Stimulated activated CD4-positive, alpha-beta T cell treated with anti-CD3 and anti-CD28 coated beads, TNF-alpha, amount 100 ng/mL, for 4 hours (primary cell): ENCODE measurements at places on chromosomes 1 and 21.
A peak's percentile ranks its signal among the peaks of the same experiment; 100 is the strongest.

- no peak for DNase-seq
Measured at GRCh38 chr1:230867101-230867902, 1.0 kb downstream of the C1orf198 start.

GRCh38 chr1:9780554-9781110, 43.1 kb downstream of the CLSTN1 start:
- DNase-seq: no peak

GRCh38 chr1:81671038-81671437, 129.7 kb upstream of the ADGRL2 start:
- DNase-seq: no peak

GRCh38 chr1:248862998-248863881, 4.4 kb upstream of the ZNF692 start:
- peak; percentile 66 for DNase-seq

- DNase-seq: peak; percentile 14
Measured at GRCh38 chr1:7705048-7705907, 65.8 kb upstream of the VAMP3 start.

DNA sequence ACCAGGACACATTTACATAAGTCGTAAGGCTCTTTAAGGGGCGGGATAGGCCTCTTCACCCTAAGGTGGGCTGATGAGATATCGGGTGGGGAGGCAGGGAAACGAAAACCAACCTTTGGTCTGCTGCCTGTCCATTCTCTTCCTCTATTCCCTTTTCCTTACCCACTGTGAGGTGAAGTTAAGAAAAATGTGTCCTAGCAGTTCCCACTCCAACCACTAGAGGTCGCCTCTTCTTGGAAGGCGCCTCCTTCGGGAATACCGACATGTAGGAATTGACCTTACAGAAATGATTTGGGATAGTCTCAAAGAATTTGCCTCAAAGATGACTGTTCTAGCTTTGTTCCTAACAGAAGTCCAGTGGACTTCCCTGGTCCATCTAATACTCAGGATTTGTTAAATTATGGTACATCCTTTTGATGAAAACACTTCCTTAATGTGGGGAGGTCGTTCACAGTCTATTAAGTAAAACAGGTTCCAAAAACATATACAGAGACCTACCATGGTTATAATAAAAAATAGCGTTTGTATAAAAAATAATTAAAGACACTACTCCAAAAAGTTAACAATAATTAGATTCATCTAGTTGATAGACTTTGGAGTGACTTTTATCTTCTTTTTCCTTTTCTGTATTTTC, 14.1 kb downstream of the AZIN2 start:
- DNase-seq: no peak

- no peak for DNase-seq
Measured at GRCh38 chr1:193794239-193794638, 607.8 kb upstream of the B3GALT2 start.

DNA sequence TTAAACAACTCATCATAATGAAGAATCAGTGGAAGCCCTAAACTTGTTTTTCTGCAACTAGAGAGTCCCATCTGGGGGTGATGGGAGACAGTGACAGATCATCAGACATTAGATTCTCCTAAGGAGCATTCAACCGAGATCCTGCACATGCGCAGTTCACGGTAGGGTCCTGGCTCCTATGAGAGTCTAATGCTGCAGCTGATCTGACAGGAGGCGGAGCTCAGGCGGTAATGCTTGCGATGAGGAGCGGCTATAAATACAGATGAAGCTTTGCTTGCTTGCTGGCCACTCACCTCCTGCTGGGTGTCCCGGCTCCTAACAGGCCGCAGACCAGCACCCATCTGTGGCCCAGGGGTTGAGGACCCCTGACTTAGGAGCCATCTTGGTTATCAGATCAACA, 247.2 kb downstream of the FMN2 start:
- no peak for DNase-seq

DNA sequence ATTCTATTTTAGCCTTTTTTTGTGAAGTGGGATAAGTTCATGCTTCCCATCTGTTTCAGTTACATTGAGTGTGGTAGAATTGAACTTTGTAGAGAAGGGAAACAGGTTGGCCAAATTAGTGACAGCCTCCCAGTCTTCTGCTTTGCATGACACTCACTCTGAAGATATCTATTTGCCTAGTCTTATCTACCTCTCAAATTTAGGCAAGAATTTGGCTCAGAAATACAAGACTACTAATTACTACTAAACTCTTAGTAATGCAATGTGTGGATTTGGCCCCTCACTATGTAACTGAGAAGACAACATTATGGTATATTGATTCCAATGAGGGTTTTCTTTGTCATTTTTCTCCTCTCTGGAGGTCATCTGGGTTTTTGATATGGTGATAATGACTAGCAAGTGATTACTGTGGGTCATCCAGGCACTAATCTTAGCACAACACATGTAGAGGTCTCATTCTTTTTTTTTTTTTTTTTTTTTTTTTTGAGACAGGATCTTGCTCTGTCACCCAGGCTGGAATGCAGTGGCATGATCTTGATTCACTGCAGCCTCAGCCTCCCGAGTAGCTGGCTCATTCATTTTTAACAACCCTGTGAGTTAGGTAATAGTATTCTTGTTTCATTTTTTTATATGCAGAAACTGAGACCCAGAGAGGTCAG, 6.3 kb downstream of the FAM20B start:
- DNase-seq: no peak

DNA sequence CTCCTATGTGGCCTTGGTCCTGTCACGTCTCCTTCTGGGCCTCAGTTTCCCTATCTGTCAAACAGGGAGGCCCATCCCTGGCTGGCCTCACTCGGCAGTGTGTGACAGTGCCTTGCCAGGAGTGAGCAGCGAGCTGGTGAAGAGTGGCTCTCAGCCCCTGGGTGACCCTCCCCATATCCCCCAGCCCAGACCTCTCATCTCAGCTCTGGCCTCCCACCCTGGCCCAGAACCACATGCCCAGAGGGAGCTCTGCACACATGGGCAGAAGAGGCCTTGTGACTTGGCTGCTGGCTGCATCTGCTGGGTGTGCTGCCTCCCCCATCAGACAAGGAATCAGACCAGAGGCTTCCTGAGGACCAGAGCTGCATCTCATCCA, 19.5 kb upstream of the PADI1 start:
- no peak for DNase-seq

GRCh38 chr21:42836767-42837301, 42.5 kb downstream of the WDR4 start:
- no peak for DNase-seq

DNA sequence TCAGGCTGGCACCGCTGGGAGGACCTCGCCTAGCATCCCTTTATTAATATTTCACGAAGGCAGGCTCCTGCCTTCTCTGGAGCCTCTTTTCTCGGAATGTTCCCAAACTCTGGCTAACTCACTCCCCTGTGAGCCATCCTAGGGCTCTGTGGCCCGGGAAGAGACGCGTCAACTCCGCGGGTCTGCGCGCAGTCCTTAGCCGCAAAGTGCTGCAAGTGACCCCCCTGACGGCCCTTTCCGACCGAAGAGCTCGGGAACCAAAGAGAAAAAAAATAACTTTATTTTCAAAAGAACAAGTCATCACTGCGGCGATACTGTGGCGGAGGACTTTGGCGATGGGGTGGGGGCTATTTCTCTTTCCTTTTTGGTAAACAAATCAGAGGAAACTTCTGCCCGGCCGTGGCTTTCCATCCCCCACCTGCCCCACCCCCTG, 14.6 kb downstream of the NR5A2 start:
- DNase-seq: no peak

DNA sequence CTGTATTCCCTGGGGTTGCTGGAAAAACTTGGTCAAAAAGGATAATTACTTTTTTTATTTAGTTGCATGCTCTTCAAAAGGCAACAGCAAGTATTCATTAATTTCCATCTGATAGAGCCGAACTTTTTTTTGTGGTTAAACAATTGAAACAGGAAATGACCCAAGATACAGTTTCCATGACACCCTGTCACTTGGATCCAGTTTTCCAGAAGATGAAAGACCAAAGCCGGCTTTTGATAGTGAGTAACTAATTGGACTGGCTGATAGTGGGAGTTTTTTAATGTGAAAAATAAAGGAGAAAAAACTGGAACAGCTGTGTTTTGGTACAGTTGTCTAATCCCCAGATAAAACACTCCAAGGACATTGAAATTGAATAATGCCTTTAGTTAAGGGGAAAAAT, 33.0 kb downstream of the CACHD1 start:
- DNase-seq: no peak

DNA sequence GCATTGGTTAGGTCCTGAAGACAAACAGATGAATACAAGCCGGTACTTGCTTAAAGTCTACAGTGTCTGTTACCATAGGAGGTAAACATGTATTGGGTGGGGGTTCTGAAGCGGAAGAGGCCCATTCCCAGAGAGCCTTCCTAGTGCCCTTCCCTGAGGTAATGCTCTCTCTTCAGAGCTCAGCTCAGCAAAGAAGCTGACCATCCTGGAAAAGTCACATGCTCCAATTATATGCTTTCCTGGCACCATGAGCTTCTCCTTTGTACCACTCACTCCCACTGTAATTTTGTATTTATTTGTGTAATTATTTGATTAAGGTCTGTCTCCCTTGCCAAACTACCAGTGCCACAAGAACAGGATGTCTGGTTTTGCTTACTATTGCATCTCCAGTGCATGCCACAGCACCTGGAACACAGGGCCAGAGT, 42.0 kb downstream of the RAB3B start:
- DNase-seq: no peak

- DNase-seq: no peak
Measured at GRCh38 chr1:80534606-80535360, 1266.0 kb upstream of the ADGRL2 start.

GRCh38 chr1:53655931-53656746, 82.8 kb downstream of the GLIS1 start:
- no peak for DNase-seq

GRCh38 chr1:244050014-244050834, 859 bp upstream of the ZBTB18 start:
- DNase-seq: no peak

DNA sequence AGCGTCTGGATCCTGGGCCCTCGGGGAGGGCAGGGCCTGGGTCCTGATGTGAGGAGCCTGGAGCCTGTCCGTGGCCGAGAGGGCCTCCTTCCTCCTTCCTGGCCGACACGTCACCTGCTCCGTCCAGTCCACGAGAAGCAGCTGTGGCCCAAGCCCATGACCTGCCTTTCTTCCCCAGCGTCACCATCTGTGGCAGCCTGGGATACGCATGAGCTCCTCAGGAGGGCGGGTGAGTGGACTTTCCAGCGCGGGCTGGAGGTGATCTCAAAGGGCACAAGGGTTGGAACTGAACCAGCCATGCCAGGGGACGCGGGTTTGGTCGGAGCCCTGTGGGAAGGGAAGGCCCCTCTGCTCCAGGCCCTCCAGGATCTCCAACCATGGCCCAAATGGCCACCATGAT, 90.4 kb downstream of the DHRS3 start:
- no peak for DNase-seq

- no peak for DNase-seq
Measured at GRCh38 chr1:207672522-207673130, 27.7 kb downstream of the CR1L start.

DNA sequence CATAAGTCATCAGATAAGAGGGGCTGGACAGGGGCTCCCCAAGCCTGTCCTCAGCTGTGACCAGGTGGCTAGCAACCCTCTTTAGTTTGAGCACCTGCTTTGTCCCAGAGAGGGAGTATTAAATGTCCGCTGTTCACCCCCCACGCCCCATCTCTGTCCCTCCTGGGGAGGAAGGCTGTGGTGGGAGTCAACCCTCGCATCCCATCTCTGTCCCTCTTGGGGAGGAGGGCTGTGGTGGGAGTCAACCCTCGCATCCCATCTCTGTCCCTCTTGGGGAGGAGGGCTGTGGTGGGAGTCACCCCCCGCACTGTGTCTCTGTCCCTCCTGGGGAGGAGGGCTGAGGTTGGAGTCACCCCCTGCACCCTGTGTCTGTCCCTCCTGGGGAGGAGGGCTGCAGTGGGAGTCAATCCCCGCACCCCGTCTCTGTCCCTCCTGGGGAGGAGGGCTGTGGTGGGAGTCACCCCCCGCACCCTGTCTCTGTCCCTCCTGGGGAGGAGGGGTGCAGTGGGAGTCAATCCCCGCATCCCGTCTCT, 72.6 kb upstream of the ABCG1 start:
- no peak for DNase-seq

GRCh38 chr1:77950873-77951272, 28.0 kb downstream of the FUBP1 start:
- no peak for DNase-seq

- no peak for DNase-seq
Measured at GRCh38 chr1:179779645-179780272, 36.7 kb downstream of the FAM163A start.

- DNase-seq: no peak
Measured at GRCh38 chr1:98176414-98176813, 255.6 kb upstream of the DPYD start.

DNA sequence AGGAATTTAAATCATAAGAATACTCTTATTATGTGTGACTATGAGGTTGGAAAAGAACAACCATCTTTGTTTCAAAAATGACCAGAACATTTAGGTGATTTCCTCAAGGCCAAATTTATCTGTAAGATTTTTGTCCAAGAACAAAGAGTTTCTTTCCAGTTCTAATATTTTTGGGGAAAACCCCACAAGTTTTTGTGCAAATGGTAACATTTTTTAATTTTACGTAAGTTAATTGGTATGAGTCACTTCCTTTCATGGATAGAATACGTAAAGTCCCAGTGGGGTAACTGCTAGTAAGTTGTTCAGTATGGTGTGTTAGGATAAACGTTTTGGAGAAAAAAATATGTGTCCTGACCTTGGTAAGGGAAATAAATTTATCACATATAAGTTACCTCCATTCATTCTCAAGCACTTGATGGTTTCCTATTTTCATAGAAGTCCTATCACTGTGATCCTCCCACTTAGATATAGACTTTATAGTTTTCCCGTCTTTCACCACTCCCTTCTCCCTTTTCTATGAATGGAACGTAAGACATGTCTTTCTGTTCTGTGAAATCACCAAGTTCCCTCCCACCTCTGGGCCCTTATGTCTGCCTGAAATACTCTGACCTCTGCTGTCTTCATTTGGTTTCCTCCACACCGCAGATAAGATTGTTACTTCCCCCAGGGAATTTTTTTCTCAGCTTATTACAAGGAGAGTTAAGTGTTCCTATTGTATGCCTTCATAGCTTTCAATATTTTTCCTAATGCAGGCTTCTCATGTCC, 34.9 kb upstream of the TSNAX start:
- DNase-seq: no peak

DNA sequence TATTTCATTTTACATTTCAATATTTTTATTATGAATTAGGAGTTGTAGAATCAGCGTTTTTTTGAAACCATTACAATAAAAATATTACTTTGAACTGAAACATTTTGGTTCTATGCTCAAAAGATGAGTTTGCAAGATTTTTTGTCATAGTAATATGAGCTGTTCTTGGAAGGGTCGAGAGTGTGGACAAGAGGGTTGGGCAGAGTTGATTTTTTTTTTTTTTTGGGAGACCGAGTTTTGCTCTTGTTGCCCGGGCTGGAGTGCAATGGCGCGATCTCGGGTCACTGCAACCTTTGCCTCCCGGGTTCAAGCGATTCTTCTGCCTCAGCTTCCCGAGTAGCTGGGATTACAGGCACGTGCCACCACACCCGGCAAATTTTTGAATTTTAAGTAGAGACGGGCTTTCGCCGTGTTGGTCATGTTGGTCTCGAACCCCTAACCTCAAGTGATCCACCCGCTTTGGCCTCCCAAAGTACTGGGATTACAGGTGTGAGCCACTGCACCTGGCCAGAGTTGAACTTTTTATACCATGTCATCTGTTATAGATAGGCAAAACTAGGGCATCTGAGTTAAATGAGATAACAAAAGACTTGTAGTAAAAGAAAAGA, 3.3 kb downstream of the CACYBP start:
- DNase-seq: no peak

GRCh38 chr1:19792237-19793002, 7.3 kb downstream of the TMCO4 start:
- DNase-seq: no peak
